ENCODE measurements at places on chromosomes 1 and 21.

- DNase-seq, result peak; percentile 78
Measured at GRCh38 chr21:44836666-44837471, 19.0 kb upstream of the SUMO3 start.

- no peak for DNase-seq
Measured at GRCh38 chr1:183645531-183645930, 7.6 kb downstream of the APOBEC4 start.

DNA sequence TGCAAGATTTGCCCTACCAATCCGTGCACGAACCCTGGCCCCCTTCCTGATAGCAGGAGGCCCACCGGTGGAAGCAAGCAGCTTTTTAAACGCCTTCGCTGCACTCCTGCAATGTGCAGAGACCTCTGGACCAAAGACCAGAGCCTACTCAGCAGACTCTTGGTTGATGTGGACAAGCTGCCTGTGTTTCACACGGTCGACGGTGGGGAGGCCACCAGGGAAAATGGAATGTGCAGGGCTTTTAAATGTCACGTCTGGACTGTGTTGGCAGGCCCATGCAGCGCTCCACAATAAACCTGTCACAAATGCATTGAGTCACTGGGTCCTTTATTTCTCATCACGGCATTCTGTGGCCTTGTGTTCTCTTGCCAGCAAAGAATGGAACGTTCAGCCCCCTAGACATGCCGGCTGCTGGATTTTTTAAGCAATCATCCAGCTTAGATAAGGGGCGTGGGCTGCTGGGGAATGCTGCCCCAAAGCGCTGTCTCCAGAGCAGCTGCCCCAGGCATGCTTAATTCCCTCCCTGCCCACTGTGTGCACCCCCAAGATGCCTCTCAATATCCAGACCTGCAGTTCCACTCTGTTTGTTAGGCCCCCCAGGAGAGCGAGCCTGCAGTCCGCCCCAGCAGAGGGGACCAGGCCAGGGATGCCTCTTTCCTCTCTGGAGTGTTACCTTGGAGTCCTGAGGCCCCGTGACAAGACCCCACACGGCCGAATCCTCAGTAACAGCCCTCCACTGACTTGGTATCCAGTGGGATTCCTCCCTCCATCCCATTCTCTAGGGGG is 71.3 kb downstream of the ATP5PO start:
- DNase-seq, result no peak

DNA sequence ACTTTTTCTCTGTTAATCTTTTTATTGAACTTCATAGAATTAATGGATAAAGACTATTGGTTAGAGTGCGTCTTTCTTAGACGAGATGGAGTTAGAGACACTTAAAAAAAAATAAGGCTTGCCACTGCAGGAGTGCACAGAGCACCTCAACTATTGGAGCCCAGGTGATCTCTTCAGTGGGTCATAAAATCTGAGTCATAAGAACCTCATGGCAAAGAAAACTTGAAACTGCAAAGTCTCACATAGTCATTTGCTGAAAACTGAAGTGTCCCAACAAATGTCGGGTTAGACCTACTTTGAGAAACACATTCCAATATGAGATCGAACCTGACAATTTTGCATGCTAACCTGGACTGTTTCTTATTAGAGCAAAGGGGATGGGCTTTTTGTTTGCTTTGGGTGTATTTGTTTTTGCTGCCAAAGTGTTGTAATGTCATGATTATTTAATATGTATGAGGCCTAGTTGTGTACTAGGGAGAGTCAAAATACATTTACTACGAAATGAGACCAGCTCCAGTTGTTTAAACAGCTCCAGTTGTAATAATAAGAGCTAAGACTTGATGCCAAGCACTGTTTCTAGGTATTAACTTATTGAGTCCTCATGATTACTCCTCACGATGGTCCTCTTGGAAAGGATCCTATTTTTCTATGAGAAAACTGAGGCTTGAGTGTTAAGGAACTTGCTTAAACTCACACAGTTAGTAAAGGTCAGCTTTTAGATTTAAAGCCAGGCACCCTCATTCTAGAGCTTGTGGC is 65.1 kb downstream of the DDR2 start:
- no peak for DNase-seq

GRCh38 chr1:78229344-78229743 is 183.6 kb downstream of the GIPC2 start:
- DNase-seq, result no peak

GRCh38 chr1:164771041-164771618 is 212.1 kb downstream of the PBX1 start:
- no peak for DNase-seq

- DNase-seq, result no peak
Measured at GRCh38 chr1:239606850-239607400, 220.6 kb downstream of the CHRM3 start.

- no peak for DNase-seq
Measured at GRCh38 chr1:165912638-165913037, 85.2 kb downstream of the UCK2 start.

GRCh38 chr1:81989524-81989923 is 188.8 kb downstream of the ADGRL2 start:
- DNase-seq, result no peak

DNA sequence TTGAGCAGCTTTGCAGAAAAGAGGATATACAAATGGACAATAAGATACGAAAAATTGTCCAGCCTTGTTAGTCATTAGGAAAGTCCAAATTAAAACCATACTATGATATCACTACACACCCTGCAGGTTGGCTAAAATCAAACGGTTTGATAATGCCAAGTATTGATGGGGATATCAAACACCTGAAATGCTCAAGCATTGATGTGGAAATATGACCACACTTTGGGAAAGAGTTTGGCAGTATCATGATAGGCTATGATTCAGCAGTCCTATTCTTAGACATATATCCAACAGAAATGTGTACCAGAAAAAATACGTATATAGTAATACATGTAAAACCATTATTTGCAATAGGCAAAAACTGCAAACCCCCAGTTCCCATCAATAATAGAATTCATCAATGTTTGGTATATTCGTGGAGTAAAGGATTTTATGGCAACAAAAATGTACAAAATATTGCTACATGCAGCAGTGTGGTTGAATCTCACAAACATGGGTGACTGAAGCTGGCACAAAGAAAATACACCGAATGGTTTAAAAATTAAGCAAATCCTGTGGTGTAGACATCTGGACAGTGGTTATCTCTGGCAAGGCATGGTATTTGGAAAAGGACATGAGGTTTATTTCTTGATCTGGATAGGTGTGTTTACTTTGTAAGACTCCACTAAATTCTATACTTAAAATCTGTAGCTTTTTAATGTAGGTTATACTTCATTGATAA is 243.2 kb downstream of the FGGY start:
- DNase-seq, result no peak
